ENCODE measurements at places on chromosomes 7 and 10.

DNA sequence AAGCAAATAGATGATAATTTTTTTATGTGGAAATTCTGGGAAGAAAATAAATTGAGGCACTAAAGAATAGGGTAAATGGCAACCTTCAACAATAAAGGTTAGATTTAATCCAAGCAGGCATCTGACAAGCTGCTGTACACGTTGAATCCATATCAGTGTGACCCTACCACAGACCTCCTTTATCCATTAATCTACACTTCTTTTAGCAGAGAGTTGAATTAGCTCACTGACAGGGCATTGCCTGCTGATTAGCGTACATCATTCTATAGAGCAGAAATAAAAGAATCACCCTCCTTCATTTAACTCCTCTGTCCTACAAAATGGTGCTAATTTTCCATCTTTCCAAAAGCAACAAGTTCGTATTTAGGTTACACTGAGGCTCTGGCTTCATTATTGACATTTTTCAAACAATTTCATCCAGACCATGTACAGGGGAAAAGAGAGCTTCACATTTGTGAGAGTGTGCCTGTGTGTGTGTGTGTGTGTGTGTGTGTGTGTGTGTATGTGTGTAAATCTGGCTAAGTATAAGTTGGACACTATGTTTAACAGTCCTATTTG, 356.0 kb downstream of the TFEC start:
- no peak for DNase-seq
- no peaks in the 10 kb centered on the region for H3K36me3 ChIP-seq
- peaks cover 36% of the 10 kb centered on the region for H3K4me1 ChIP-seq
- H3K4me3 ChIP-seq = no peak overlapping the region
- H3K27me3 ChIP-seq = no peaks in the 10 kb centered on the region

GRCh38 chr10:102597131-102597991, 46.9 kb upstream of the TRIM8 start:
- H3K4me1 ChIP-seq = peaks cover 16% of the 10 kb centered on the region
- peak overlapping the region; percentile 6 for H3K4me3 ChIP-seq
- H3K27me3 ChIP-seq = no peaks in the 10 kb centered on the region
- peak; percentile 56 for DNase-seq
- peak overlapping the region; percentile 94 for H3K27ac ChIP-seq

DNA sequence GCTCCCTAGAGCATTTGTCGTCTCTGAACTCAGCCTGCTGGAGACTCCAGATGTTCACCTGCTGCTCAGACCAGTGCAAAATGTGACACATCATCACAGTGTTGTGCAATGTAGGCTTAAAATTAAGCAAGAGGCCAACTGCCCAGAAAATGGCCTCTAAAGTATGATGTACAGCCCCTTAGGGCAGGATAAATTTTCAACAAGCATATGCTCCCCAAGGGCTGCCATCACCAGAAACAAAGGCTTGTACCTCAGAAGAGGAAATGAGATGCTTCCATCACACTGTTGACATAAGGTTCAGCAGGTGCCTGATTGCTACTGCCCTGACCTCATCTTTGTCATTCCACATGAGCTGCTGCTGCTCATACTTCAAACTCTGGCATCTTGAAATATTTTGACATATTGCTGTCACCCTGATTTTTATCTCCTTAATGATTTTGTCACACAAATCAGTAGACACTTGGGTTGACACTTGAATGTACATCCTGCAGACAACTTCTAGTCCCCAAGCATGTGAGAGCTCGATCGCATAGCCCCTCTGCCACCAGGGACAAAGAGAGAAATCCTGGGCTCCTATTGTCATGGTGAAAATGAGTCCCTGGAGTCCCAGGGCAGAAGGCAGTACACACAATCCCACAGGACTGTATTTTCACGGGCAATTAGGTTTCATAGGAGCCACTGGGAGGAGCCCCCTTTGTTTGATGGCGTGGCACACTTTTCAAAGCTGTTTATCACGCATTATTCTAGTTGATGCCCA, 219.7 kb upstream of the STK17A start:
- H3K4me3 ChIP-seq = no peak overlapping the region
- no peak overlapping the region for H3K27ac ChIP-seq
- no peaks in the 10 kb centered on the region for H3K36me3 ChIP-seq
- no peaks in the 10 kb centered on the region for H3K27me3 ChIP-seq
- no peaks in the 10 kb centered on the region for H3K4me1 ChIP-seq

- H3K36me3 ChIP-seq = no peaks in the 10 kb centered on the region
- no peak for DNase-seq
- H3K4me3 ChIP-seq = no peak overlapping the region
- peaks cover 3% of the 10 kb centered on the region for H3K4me1 ChIP-seq
- no peaks in the 10 kb centered on the region for H3K27me3 ChIP-seq
Observed at GRCh38 chr7:149741629-149742028, 31.8 kb downstream of the ZNF467 start.

GRCh38 chr7:40239755-40240303, 105.0 kb downstream of the SUGCT start:
- H3K36me3 ChIP-seq = no peaks in the 10 kb centered on the region
- H3K4me1 ChIP-seq = no peaks in the 10 kb centered on the region
- no peak overlapping the region for H3K27ac ChIP-seq
- no peaks in the 10 kb centered on the region for H3K27me3 ChIP-seq

- no peaks in the 10 kb centered on the region for H3K36me3 ChIP-seq
- no peak overlapping the region for H3K4me3 ChIP-seq
- peaks cover 10% of the 10 kb centered on the region for H3K27me3 ChIP-seq
- no peaks in the 10 kb centered on the region for H3K4me1 ChIP-seq
- DNase-seq = no peak
Observed at GRCh38 chr7:1274121-1274875, 41.6 kb downstream of the UNCX start.

DNA sequence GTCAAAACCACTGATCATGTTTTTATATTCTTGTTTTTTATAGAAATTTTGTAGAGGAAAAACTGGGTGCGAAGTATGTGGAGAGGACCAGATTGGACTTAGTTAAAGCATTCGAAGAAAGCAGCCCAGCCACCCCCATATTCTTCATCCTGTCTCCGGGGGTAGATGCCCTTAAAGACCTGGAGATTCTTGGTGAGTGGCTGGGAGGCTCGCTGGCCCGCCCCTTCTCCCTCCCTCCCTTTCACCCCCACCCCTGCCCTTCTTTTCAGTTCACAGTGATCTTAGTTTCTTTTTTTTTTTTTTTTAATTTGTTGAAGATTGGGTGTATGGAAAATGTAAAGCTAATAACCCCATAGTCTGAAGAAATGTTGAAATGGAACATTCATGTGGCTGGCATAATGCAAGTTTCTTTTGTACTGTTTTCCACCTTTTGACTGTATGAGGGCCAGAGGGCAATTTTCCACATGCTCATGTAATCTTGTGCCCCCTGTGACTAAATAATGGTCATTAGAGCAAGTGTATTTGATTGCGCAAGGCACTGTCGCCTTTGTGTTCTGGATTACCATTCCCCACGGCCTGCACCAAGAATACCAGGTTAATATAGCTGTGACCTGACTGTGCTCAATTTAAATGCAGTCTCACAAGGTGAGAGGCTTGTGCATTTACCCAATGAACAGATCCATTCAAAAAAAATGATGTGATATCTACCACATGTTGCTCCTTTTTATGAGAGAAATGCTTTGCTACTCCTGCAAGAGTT, 77.7 kb downstream of the CDCA7L start:
- H3K27ac ChIP-seq = no peak overlapping the region
- no peak for DNase-seq
- H3K27me3 ChIP-seq = no peaks in the 10 kb centered on the region
- H3K4me3 ChIP-seq = no peak overlapping the region
- H3K4me1 ChIP-seq = no peaks in the 10 kb centered on the region

GRCh38 chr10:21055339-21056135, 158.4 kb upstream of the NEBL start:
- DNase-seq = no peak
- no peaks in the 10 kb centered on the region for H3K4me1 ChIP-seq
- H3K27ac ChIP-seq = no peak overlapping the region
- H3K27me3 ChIP-seq = no peaks in the 10 kb centered on the region
